Stimulated activated CD4-positive, alpha-beta T cell treated with anti-CD3 and anti-CD28 coated beads, Interleukin-12 subunit alpha, Interleukin-12 subunit beta, amount 100 ng/mL, for 48 hours (primary cell): ENCODE measurements at places on chromosomes 13 and 19.

GRCh38 chr13:21124852-21125251 is 51.5 kb downstream of the SKA3 start:
- DNase-seq = no peak

GRCh38 chr19:57599761-57600383 is at the start of gene ZNF530:
TSS of gene ZNF530 (plus strand) at chr19:57599885. CDS start at chr19:57604346, 4,461 bp downstream.
- peak; percentile 78 for DNase-seq

DNA sequence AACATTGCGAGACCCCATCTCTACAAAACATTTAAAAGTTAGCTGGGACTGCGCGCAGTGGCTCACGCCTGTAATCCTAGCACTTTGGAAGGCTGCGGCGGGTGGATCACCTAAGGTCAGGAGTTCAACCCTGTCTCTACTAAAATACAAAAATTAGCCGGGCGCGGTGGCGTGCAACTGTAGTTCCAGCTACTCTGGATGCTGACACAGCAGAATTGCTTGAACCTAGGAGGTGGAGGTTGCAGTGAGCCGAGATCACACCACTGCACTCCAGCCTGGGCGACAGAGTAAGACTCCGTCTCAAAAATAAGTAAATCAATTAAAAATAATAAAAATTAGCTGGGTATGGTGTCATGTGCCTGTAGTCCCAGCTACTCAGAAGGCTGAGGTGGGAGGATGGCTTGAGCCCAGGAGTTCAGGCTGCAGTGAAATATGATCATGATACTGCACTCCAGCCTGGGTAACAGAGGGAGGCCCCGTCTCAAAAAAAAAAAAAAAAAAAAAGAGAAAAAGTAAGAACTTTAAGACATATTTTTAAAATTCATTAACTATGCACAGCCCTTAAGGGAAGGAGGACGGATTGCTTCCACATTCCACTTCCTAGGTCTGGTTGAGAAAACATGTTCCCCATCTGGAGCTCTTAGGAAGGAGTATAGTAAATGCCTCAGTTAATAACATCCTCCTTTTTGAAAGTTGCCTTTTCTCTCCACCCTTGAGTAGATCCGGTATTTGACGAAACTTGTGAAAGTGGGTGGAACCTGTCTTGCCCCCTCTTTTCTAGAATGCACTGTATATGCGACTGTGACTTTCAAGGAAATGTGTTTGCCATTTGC is 26.1 kb downstream of the EXOC3L2 start:
- DNase-seq = no peak

GRCh38 chr19:55209693-55210472 is 582 bp upstream of the PTPRH start:
- no peak for DNase-seq

DNA sequence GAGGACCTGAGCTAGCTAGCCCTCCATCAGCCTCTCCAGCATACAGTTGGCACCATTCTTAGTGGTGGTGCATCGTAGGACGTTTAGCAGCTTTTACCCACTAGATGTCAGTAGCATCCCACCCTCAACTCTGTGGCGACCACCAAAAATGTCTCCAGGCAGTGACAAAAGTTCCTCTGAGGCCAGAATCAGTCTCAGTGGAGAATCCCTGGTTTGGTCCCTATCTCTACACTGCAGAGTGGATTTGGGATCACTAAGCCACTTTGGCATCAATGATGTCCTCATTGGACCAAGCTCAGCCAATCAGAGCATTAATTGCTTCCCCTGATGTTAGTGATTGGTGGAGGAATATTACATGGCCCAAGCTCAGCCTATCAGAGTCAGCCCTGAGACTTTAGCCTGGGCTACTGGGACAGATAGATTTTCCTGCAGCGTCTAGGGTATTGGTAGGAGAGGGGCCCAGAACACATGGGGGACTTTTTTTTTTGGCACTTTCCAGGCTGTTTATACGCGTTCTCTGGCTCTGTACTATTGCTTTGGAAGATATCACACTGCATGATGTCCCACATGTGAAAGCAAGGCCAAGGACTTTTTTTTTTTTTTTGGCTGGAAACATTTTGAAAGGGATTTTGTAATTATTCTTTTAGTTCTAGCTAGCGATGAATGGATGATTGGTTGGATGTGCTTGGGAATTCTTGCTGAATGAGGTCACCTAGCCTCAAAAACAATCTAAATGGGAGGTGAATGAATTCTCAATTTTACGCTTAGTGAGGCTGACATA is 7.0 kb downstream of the TMEM221 start:
- no peak for DNase-seq

DNA sequence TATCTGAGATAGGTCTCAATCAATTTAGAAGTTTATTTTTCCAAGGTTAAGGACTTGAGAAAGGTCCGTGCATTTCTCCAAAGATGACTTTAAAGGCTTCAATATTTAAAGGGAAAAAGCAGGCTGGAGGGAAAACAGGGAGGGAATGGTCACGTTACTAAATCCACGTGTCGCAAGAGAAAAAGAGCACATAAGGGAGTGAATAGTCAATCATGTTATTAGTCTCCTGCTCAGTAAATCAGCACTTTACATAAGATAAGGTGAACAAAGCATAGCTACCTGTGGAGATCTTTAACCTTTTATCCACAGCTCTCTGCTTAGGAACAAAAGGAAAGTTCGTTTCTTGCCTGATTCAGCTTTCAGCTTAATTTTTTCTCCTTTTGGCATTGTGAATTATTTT is 31.3 kb upstream of the LSM14A start:
- DNase-seq = no peak

GRCh38 chr19:31066385-31066784 is 282.9 kb downstream of the TSHZ3 start:
- DNase-seq = no peak

- DNase-seq = peak; percentile 57
These were observed 8.9 kb downstream of the IGFL3 start for GRCh38 chr19:46115396-46116106.

- DNase-seq = no peak
These were observed 114.0 kb downstream of the UQCRFS1 start for GRCh38 chr19:29098863-29099481.

DNA sequence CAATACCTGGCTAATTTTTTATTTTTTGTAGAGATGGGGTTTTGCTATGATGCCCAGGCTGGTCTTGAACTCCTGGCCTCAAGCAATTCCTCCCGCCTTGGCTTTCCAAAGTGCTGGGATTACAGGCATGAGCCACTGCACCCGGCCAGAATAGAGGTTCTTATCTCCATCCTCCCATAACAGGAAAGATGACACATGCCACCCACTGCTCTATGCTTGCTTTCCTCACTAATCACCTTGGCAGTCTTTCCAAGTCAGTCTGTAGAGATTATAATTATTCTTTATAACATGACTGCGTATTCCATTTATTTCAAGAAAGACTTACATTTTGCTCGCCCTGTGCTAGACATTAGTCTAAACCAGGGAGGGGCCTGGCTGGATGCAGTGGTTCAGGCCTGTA is 6.7 kb downstream of the VAV1 start:
- no peak for DNase-seq

DNA sequence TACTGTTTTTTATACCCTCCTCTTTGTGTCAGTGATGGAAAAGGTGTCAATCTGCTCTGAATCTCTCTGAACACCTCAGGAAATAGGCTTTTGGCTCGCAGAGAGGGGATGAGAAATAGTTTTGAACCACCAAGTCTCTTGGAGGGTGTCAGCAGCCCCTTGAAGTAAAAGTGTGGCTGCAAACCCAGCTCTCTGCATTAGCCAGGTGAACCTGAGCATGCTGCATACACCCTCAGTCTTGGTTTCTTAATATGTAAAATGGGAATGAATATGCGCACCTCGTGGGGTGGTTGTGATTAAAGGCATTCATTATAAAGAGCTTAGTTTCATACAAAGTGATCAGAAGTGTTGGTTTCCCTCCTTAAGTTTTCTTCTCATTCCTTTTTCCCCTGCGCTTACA is 1.4 kb upstream of the DHRS12 start:
- no peak for DNase-seq

- no peak for DNase-seq
These were observed 254.2 kb downstream of the ITGBL1 start for GRCh38 chr13:101706651-101707050.

DNA sequence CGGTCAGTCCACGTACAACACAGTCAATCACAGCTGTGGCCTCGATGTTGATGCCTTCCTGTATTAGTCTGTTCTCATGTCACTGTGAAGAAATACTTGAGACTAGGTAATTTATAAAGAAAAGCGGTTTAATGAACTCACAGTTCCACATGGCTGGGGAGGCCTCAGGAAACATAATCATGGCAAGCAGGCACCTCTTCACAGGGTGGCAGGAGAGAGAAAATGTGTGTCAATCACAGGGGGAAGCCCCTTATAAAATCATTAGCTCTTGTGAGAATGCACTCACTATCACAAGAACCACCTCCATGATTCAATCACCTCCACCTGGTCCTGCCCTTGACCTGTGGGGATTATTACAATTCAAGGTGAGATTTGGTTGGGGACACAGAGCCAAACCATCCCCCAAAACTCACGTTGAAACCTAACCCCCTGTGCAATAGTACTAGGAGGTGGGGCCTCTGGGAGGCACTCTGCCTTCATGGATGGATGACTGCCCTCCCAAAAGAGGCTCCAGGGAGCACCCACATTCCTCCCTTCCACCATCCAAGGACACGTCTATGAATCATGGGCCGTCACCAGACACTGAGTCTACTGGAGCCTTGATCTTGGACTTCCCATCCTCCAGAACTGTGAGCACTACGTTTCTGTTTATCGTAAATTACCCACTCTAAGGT is 2.3 kb upstream of the PROZ start:
- no peak for DNase-seq
